Daoy (cell line): ENCODE measurements at places on chromosomes 4 and X. TPM values are rescaled to one million over a fixed set of nuclear protein-coding genes. Genes with fewer than 3 reads are reported as not detected.
A peak's percentile ranks its signal among the peaks of the same experiment; 100 is the strongest.

DNA sequence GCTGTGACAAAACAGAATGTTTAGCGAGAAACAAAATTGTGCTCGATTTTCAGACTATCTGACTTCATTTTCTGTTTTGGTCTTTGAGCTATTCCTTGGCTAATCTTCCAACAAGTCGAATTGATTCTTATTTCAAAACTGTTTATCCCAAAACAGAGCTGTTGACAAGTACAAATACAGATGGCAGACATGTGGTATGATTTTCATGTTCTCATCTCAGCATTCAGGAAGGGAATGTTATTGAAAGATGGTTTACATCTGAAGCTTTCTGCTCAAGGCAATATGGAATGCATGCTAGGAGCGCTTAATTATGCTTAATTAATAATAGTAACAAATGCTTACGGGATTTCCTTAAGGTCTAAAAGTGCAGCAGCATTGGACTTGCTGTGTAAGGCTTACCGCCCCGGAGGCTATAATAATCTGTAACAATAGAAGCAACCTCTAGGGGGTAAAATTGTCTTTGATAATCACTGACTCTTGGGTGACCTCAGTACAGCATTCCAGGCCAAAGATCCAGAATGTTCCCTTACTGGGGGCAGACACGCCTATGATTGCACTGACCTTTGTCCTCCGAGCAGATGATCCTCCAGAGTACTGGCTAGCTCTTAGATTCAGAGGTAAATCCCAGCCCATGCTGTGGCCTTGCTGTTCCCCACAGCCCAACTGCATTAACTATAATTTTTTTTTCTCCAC is 16.4 kb downstream of the LSM6 start:
- DNase-seq: peak; percentile 23

DNA sequence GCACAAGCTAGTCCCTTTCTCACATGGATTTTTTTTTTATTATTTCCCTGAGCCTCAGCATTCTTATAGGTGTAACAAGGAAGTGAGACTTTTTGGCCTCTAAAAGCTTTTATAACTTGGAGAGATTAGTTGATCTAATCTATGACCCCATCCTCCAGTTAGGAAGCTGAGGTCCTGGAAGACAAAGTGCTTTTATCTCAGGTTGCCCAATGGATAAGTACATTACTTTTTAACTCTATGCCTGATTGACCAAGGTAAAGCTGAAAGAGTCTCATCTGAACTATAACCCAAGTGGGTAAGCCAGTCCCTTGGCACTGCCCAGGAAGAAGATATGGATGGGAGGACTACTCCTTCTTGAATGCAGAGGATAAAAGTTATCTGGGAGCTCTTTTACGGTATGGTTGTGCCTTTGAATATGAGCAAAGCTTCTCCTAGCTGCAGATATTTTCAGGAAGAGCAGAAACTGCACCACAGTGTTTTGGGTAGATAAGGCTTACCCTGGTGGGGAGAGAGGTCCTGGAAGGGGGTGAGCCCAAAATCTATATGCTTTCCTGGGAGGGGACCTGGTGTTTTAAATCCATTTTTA is 40.2 kb downstream of the VSIG4 start:
- no peak for DNase-seq

The ARHGAP24 gene
- total RNA-seq: 2.8 and 6.1 TPM in 2 replicates

The ZMYM3 gene
- 8.8 and 10.3 TPM in 2 replicates for total RNA-seq

The SUPT20HL1 gene
- not detected in 2 replicates for total RNA-seq

GRCh38 chrX:81308086-81308829 is 106.4 kb downstream of the SH3BGRL start:
- no peak for DNase-seq

GRCh38 chrX:49748211-49748956 is 52.6 kb upstream of the PAGE1 start:
- DNase-seq: no peak

DNA sequence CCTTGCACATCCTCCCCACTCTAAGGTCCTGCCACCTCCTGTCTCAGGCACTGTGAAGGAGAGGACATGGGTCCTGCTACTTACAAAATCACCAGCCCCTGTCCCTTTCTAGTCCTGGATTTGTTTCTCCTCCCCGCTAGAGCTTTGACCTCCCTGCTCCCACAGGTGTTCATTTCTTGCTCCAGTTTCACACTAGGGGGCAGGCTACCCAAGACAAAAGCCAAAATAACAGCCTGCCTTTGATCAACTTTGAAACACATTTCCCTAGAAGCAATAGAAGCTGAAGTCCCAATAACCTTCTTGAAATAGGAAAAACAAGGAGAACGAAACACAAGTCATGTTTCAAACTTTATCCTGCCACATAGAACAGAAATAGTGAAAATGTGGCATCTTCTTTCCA is 164.4 kb downstream of the QDPR start:
- DNase-seq: no peak

- DNase-seq: peak; percentile 1
Observed at GRCh38 chr4:33649015-33649414, 2595.3 kb downstream of the ARAP2 start.

The RRAGB gene
- 5.2 and 5.4 TPM in 2 replicates for total RNA-seq

The CXCL5 gene
- 0.77 TPM in 1 of 2 replicates, not detected in the other for total RNA-seq

- no peak for DNase-seq
Observed at GRCh38 chrX:37679888-37680287, 5.7 kb upstream of the XK start.
